Hypothalamus (tissue), 51 donors: ENCODE measurements at places on chromosomes 6 and 20.

- no peak for DNase-seq
Measured at GRCh38 chr6:44386929-44387345, 569 bp upstream of the CDC5L start.

- DNase-seq = no peak
Measured at GRCh38 chr20:19403549-19403948, 191.1 kb downstream of the SLC24A3 start.

- no peak for DNase-seq
Measured at GRCh38 chr6:124984668-124985338, 22.6 kb downstream of the RNF217 start.

- DNase-seq = no peak
Measured at GRCh38 chr6:75169689-75170586, 35.9 kb downstream of the COL12A1 start.

DNA sequence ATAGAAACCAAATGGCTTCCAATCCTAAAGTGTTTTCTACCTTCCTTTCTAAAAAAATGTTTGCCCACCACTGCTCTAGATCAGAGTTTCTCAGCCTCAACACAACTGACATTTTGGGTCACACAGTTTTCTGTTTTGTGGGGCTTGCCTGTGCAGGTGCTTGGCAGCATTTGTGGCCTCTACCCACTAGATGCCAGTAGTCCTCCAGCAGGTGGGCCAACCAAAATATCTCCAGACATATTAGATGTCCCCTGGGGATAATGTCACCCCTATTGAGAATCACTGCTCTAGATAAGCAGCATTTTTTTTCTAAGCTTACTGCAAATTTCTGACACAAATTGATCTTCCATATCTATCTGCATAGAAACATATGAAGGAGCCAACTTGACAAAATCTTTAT, 26.3 kb upstream of the EPM2A start:
- DNase-seq = no peak

GRCh38 chr20:41600926-41601631, 17.1 kb downstream of the CHD6 start:
- no peak for DNase-seq

GRCh38 chr6:97218912-97219311, 64.1 kb downstream of the MMS22L start:
- no peak for DNase-seq

DNA sequence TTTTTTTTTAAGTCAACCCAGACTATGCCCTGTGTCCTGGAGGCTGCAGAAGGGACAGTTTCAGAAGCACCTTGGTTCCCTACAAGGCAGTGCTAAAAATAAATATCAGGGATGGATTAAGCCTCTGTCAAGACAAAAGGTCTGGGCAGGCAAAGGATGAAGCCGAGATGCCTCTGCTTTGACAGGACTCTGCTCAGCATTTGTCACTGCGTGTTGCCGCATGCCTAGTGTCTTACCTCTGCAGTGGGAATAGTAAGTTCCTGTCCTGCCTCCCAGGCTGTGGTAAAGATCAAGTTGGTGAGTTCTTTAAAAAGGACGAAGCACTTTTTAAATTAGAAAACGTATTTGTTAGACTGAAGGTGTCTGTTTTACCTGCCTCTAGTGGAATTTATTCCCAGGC, 15.1 kb downstream of the AAR2 start:
- DNase-seq = no peak

- DNase-seq = no peak
Measured at GRCh38 chr6:23526526-23526925, 599.5 kb upstream of the NRSN1 start.

GRCh38 chr20:13277663-13278295, 56.7 kb downstream of the ISM1 start:
- no peak for DNase-seq

- no peak for DNase-seq
Measured at GRCh38 chr6:70310063-70310694, 7.3 kb upstream of the COL9A1 start.

DNA sequence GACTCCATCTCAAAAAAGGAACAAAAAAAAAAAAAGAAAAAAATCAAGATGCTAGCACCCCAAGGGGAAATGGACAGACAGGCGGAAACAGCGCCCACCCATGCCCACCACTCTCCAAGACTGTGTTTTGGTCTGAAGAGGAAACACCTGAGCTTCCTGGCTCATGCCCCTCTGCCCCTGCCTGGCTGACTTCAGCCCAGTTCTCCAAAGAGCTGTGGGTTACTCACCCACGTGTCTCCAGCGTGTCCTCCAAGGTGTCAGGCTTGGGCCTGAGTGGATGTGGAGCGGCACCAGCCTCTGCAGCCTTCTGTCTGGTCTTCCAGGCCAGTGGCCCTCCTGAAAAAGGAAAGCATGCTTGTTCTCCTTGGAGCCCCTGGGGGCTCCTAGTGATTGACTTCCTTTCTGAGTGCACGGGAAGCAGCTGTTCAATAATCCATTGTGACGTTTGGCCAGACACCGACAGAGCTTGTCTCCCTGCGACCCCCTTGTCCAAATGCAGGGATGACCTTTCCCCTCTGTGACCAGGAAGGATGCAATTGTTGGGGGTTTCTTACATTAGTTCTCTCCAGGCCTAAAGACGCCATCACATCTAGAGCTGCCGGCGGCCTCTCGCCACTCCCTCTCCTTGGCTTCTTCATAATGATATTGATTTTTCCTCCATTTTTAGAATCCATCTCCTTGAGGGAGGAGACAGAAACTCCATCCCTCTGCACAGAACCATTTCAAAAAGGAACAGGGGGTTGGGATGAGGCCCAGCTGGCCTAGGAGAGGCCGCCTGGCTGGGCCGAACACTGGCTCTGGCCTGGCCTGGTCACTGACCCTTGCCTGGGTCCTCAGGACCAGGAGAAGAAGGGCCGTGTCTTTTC, 58.4 kb downstream of the ADNP start:
- DNase-seq = no peak

DNA sequence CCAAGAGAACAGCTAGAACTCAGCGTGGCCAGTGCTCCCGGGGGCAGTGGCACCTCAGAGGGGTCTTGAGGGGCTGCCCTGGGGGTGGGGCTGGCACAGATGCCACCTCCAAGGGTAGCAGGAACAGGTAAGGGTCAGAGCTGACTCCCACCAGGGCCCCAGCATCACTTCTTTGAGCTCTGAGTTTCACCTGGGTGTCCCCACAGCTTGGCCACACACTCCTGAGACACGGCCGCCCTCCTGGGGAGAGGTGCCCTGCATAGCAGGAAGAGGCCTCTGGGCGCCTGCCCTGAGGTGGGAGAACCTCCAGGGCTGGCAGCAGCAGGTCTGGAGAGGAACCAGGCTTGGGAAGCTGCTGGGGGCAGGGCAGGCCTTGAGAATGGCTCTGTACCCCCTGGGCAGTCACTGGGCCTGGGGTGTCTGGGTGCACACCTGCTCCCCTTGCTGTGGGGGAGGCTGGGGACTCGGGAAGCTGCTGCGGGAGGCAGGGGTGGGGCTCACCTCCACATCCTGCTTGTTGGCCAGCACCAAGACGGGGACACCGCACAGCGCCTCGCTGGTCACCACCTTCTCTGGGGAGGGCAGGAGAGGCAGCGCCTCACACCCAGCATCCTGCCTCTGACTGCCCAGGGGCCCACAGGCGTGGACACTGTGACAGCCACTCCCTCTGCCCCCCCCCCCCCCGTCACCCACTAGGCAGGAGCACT, 5.0 kb downstream of the TNFRSF6B start:
- DNase-seq = no peak

- no peak for DNase-seq
Measured at GRCh38 chr6:138215093-138215782, 3.1 kb downstream of the PBOV1 start.

DNA sequence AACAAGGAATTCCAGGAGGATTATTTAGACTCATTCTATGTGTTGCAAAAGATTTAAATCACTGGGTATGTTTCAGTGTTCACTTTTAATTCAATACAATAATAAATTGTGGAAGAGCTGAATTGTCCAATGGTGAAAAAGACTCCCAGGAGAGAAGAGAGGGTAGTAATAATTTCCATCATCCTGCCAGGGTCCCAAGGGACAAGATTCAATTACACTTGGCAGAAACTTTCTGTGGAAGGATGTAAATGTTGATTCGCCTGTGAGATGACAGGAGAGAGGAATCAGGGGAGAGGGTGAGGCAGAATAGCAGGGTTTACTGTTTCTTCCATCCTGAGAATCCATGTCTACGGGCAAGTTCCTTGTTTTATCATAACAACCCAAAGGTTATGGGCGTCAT, 342.7 kb downstream of the ESR1 start:
- no peak for DNase-seq

DNA sequence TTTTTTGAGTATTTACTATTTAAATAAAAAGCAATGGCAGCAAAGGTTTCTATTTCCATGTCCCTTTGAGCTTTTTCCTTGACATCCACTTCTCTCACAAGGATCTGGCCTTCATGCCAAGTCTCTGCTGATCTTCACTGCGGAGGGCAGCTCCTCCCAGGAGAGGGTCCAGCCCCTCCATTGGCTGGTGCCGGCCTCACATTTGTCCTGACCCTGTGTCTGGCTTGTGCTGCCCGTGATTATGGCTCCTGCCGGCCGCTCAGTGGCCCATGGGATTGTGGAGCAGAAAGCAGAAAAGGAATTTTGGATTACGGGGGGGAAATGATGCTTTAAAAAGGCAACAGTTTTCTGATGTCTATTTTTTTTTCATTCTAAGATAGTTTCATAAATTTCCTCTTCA, 31.2 kb upstream of the PDE7B start:
- no peak for DNase-seq

DNA sequence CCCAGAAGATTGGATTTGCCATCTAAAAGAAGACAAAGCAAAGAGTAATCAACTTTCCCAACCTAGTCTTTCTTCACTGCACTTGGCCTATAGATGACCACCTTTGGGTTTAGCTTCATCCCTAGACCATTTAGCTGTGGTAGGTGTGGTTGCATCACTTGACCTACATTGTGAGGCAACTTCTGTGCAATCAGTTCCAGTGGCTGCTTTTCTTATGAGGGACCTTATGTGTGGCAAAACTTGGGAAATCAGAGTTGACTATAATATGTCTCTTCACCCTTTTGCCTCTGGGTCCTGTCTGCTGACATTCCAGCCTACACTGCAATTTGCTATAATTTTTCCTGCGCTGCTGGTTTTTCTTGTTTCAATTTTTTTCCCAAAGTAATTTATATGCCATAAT, 55.2 kb downstream of the PRDM13 start:
- DNase-seq = no peak

- no peak for DNase-seq
Measured at GRCh38 chr20:31954500-31954899, 2.7 kb upstream of the PDRG1 start.

DNA sequence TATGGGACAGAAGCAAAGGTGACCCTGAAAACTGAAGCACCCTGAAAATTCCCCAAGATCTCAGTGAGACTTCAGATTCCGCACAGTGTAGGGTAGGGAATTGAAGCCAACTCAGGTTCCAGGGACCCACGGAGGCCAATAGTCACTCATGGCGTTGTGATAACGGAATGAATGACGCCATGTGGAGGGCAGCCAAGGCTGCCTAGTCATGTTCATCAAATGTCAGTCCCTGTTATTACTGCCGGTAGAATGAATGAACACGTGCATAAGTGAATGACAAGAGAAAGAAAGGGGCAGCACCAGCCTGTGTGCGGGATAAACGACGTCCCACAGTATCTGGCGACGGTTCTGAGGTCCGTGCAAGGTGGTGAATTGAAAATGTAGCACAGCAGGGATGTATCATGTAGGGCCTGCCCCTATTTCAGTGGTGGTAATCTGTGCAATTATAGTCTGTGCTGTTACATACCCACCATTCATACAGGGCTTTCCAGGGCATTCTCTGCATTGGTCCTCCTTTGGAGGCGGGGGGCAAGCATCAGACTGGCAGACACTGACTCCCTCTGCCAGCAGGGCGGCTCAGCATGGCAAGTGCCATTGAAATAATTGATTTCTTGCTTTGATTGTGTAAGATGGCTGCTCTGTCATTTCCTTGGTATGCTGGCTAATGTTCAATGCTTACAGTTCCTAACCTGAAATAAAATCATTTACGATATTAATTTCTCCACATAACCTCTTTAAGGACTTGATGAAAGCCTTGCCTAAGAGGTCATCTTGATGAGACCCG, 386.9 kb downstream of the CDH4 start:
- DNase-seq = no peak

DNA sequence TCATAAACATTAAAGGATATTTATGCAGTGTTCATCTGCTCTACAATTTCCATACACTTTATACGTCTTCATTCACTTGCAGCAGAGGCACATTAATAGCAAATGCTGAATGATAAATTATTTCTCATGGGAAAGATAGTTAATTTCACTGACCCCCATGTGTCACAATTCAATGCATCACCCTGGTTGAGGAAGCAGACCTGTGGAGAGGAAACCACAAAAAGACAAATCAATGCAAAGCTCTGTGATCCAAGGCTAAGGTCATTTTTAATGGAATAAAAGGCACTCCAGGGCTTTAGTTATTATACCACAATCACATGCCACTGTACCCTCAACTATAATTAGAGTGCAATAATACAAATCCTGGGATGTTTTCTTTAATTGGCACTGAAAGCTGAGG, 40.3 kb upstream of the TENT5A start:
- no peak for DNase-seq

GRCh38 chr6:37139230-37139962, 30.6 kb upstream of the PIM1 start:
- DNase-seq = no peak

GRCh38 chr6:26493258-26493657, 6.8 kb upstream of the BTN1A1 start:
- DNase-seq = no peak

DNA sequence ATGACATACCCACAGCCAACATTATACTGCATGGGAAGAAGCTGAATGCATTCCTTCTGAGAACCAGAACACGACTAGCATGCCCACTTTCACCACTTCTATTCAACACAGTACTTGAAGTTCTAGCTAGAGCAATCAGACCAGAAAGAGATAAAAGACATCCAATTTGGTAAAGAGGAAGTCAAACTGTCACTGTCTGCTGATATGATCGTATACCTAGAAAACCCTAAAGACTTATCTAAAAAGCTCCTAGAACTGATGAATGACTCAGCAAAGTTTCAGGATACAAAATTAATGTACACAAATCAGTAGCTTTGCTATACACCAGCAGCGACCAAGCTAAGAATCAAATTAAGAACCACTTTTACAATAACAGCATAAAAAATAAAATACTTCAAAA, 60.5 kb downstream of the EYS start:
- no peak for DNase-seq

DNA sequence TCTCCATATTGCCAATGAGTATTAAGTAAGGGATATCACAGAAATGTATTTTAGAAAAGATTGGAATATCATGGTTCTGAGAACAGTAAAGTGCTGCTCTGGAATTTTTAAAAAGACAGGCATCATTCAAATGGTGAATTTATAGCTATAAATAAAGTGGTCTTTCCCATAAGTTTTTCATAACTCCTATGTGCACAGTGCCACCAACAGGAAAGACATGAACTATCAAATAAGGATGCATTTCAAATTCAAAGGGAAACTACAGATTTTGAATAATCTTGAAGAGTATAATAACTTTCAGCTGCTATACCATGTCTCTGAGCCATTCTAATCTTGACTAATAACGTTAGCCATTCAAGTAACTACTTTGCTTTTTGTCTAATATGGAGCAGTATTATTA, 456.8 kb upstream of the GJE1 start:
- DNase-seq = no peak
